ENCODE measurements at places on chromosomes 1 and 21.

GRCh38 chr1:169858467-169858866 is 35.2 kb downstream of the SCYL3 start:
- no peak for DNase-seq
- no peaks in the 10 kb centered on the region for H3K27me3 ChIP-seq
- peaks cover 4% of the 10 kb centered on the region for H3K4me1 ChIP-seq
- no peak overlapping the region for H3K4me3 ChIP-seq
- H3K36me3 ChIP-seq, result peaks cover 54% of the 10 kb centered on the region

DNA sequence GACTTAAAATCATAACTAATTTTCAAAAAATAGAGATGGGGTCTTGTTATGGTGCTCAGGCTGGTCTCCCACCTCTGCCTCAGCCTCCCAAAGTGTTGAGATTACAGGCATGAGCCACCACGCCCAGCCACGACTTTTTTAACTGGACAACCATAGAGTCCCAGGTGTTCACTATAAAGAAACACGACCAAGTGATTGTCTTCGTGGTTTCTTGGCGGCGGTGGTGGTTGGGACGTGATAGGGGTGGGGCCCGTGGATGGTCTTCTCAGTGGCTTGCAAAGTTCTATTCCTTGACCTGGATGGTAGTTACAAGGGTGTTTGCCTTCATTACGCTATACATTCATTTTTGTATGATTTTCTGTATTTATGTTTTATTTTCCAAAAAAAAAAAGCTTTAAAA is 34.6 kb upstream of the COX20 start:
- H3K36me3 ChIP-seq, result no peaks in the 10 kb centered on the region
- no peak overlapping the region for H3K4me3 ChIP-seq
- no peak for DNase-seq
- H3K4me1 ChIP-seq, result no peaks in the 10 kb centered on the region

DNA sequence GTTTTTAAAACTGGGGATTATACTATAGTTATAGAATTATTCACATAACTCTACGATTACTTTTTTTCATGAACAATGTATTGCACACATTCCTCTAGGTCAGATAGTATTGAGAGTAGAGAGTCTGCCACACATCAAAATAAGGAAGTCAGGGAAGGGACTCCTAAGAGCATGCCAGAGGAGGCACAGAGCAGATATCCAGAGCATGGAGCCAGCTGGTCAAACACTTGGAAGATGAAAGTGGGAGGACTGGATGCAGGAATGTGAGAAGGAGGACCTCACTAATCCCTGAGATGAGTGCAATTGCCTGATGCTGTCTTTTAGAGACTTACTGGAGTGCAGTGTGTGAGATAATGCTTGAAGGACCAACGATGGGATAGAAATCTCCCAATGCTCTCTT is 9.6 kb upstream of the RFX5 start:
- no peak overlapping the region for H3K27ac ChIP-seq
- peaks cover 2% of the 10 kb centered on the region for H3K36me3 ChIP-seq
- DNase-seq, result no peak
- H3K27me3 ChIP-seq, result peaks cover 1% of the 10 kb centered on the region
- H3K4me1 ChIP-seq, result no peaks in the 10 kb centered on the region

- no peak overlapping the region for H3K27ac ChIP-seq
- DNase-seq, result no peak
- H3K36me3 ChIP-seq, result no peaks in the 10 kb centered on the region
- H3K27me3 ChIP-seq, result peaks cover 4% of the 10 kb centered on the region
- H3K4me3 ChIP-seq, result no peak overlapping the region
- H3K4me1 ChIP-seq, result peaks cover 14% of the 10 kb centered on the region
These were observed 1.0 kb downstream of the ANKRD65 start for GRCh38 chr1:1419813-1420653.

DNA sequence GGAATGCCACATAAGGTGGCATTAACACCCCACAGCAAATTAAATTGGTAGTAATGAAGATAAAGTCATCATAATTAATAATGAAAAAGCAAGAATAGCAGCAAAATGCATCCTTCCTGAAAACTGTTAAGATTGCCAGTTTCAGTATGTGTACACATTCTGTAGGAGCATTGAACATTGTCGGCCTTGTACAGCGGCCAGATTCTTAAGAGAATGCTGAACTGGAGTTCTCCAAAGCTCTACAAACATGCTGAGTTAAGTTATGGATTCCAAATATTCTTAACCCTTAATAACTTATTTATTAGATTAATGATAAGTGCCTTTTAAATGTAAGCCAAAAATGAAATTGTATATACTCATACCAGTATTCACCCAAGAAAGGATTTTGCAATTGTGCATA is 189.9 kb downstream of the AK5 start:
- DNase-seq, result no peak
- no peaks in the 10 kb centered on the region for H3K36me3 ChIP-seq
- H3K4me1 ChIP-seq, result no peaks in the 10 kb centered on the region
- H3K4me3 ChIP-seq, result no peak overlapping the region
- no peak overlapping the region for H3K27ac ChIP-seq

DNA sequence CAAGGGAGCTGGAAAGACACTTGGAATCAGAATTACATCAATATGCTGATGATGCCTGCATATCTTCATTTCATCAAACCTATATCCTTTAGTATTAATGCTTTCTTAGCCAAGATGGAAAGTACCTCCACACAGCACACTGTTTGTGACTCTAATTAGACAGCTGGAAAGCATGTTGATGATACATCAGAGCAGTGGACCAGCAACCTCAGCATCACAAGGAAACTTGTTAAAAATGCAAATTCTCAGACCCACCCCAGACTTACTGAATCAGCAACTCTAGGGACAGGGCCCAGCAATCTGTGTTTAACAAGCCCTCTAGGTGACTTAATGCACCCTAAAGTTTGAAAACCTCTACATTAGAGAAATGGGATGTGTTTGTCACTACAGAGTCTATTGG is 332.1 kb downstream of the DPYD start:
- no peaks in the 10 kb centered on the region for H3K4me1 ChIP-seq
- no peak for DNase-seq
- no peaks in the 10 kb centered on the region for H3K27me3 ChIP-seq
- no peak overlapping the region for H3K4me3 ChIP-seq
- no peak overlapping the region for H3K27ac ChIP-seq

- no peak for DNase-seq
- H3K27me3 ChIP-seq, result peaks cover 7% of the 10 kb centered on the region
- no peak overlapping the region for H3K4me3 ChIP-seq
- H3K27ac ChIP-seq, result no peak overlapping the region
These were observed 17.6 kb upstream of the AJAP1 start for GRCh38 chr1:4636644-4637380.

DNA sequence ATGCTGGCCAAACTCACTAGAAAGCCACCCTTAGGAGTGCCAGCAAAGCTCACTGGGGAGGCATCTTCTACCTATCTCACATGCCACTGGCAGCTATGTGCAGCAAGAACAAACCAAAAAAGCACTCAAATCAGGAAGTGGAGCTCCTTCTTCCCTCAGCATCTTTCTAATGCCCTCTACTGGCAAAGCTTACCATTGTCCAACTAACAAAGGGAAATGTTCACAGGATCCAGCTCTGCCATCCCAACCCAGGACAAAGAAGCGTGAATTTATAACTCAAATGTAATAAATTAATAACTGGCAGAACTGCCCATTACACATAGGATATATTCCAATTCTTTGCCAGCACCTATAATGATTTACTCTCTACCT is 38.9 kb downstream of the LEPR start:
- peaks cover 27% of the 10 kb centered on the region for H3K4me1 ChIP-seq
- no peaks in the 10 kb centered on the region for H3K27me3 ChIP-seq
- H3K4me3 ChIP-seq, result no peak overlapping the region
- H3K36me3 ChIP-seq, result peaks cover 5% of the 10 kb centered on the region
- no peak overlapping the region for H3K27ac ChIP-seq

- H3K4me1 ChIP-seq, result peaks cover 9% of the 10 kb centered on the region
- no peaks in the 10 kb centered on the region for H3K27me3 ChIP-seq
- H3K36me3 ChIP-seq, result no peaks in the 10 kb centered on the region
These were observed 7.7 kb downstream of the ARMH1 start for GRCh38 chr1:44681905-44682882.

DNA sequence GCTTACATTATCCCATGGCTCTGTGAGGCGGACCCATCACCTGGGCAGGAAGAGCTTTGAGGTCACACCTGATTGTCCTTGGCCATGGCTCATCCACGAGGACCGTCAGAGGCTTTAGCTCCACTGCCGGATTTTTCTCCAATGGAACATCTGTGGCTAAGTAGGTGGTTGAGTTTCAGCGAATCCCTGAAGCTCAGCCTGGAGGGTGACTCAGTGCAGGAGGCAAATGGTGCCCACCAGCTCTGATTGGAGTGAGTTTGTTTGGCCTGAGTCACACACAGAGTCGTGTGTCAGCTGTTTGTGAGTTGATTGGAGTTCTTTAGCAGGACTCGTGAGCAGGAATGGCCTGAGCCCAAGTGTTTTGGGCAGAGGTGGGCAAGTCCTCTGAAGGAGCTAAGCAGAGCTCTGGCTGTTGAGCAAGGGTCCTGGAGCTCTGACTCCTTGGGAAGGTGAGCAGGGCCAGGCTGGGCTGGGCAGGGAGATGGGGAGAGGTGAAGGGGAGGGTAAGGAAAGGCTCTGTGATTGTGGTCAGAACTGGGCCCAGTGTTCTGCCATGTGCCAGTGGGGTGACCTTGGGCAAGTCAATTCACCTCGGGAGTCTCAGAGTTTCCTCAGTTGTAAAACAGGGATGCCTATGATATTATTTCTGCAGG is 2.0 kb downstream of the SLC6A17 start:
- H3K27me3 ChIP-seq, result peaks cover 39% of the 10 kb centered on the region
- DNase-seq, result no peak
- H3K4me3 ChIP-seq, result no peak overlapping the region
- H3K36me3 ChIP-seq, result no peaks in the 10 kb centered on the region
- peaks cover 3% of the 10 kb centered on the region for H3K4me1 ChIP-seq

DNA sequence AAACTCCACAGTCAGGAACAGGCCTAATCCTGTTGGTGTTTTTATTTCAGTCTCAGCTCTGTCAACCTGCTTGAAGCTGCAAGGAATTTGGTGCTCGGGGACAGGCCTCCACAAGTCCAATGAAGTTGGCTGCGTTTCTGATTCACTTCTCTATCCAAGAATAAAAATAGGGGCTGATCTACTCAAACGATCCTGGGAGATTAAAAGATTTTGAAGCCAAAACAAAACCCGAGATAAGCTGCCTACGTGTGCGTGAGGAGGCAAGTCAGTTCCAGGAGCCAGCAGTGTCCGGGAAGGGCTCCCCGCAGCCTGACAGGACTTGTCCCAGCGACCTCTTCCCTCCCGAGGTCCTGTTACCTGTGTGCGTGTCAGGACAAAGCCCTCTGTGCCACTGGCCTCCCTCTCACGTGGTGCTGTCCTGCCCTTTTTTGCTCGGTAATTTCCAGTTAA is 98.0 kb downstream of the ETS2 start:
- no peaks in the 10 kb centered on the region for H3K27me3 ChIP-seq
- no peaks in the 10 kb centered on the region for H3K36me3 ChIP-seq
- no peak for DNase-seq
- no peak overlapping the region for H3K27ac ChIP-seq
- no peak overlapping the region for H3K4me3 ChIP-seq
- H3K4me1 ChIP-seq, result no peaks in the 10 kb centered on the region

DNA sequence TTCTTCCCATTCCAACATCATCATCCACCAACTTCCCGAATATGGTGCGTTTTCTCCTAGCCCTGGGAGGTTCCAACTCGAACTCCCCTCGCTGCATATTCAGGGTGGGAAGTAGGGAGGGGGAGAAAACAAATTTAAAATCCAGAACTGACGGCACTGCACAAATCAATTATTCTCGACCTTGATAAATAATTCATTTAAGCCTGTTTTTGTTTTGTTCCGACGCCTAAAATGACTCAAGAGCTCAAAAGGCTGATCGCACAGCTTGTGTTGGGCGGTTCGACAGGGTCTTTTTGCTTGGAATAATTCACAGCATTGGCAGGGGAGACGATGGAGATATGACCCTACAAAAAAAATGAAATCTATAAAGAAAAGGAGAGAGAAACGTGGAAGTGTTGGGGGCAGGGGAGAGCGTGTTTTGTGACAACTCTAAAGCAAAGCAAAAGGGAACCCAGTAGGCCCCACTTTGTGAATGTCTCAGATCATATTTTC is 3.1 kb upstream of the BARHL2 start:
- peaks cover 26% of the 10 kb centered on the region for H3K4me1 ChIP-seq
- DNase-seq, result no peak
- H3K4me3 ChIP-seq, result peak overlapping the region; percentile 12
- H3K36me3 ChIP-seq, result peaks cover 9% of the 10 kb centered on the region

DNA sequence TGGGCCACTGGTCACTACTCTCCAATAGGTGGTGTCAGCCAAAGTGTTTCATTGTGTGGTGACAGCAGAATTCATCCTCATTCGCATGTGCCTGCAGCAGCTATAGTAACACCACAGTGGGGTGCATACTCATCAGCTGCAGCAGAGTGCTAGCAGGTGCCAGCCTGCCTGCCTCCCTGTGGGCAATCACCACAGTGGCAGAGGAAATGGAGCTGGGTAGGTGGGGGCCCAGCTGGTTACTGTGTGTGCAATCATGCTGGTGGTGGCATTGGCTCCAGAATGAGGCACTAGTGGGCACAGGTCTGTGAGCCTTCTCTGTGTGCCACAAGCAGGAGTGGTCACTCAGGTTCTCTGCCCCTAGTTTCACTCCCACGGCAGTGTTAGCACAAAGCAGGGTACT is 579.2 kb downstream of the PTPRC start:
- H3K4me3 ChIP-seq, result no peak overlapping the region
- no peaks in the 10 kb centered on the region for H3K27me3 ChIP-seq
- DNase-seq, result no peak
- H3K4me1 ChIP-seq, result peaks cover 3% of the 10 kb centered on the region
- no peak overlapping the region for H3K27ac ChIP-seq

DNA sequence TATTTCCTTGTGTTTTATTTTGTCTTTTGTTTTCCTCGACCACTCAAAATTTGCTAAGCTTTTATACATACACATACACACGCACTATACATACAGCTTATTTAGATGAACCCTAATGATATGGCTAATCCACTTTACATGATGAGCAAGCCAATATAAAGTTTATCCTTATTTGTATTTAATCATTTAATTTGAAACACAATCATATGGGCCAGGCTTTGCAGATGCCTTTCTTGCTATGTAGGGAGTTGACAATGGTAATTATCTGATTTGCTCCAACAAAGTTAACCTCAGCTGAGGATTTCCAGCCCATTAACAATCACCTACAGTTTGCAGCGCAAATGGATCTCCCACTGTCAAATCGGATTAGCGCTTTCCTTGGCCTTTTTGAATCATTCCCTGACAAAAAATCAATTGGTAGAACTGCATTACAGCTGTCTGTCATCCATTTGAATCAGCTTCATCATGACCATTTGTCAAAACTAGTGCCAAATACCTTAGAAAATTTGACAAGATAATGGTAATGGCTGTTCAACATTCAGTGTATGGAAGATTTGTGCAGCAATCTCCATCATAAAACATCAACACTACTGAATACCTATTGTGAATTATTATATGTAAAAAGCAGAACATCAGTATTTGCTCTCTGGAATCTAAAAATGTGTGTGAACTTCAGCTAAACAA is 352.6 kb downstream of the MRPL39 start:
- H3K27ac ChIP-seq, result no peak overlapping the region
- H3K36me3 ChIP-seq, result no peaks in the 10 kb centered on the region
- H3K4me3 ChIP-seq, result no peak overlapping the region
- no peaks in the 10 kb centered on the region for H3K27me3 ChIP-seq
- no peak for DNase-seq
- H3K4me1 ChIP-seq, result no peaks in the 10 kb centered on the region

GRCh38 chr21:39633770-39634181 is 21.0 kb downstream of the B3GALT5 start:
- no peak overlapping the region for H3K27ac ChIP-seq
- no peaks in the 10 kb centered on the region for H3K4me1 ChIP-seq
- no peak overlapping the region for H3K4me3 ChIP-seq
- DNase-seq, result no peak
- no peaks in the 10 kb centered on the region for H3K27me3 ChIP-seq

GRCh38 chr1:208177656-208178055 is 66.5 kb downstream of the PLXNA2 start:
- H3K27ac ChIP-seq, result no peak overlapping the region
- peaks cover 14% of the 10 kb centered on the region for H3K27me3 ChIP-seq
- no peak for DNase-seq
- H3K4me3 ChIP-seq, result no peak overlapping the region

Measured in activated CD4-positive, alpha-beta T cell treated with anti-CD3 and anti-CD28 coated beads, Interleukin-2, amount 10 ng/mL, durations not matched to agents 7 days and 5 days (primary cell).